ENCODE measurements at places on chromosomes 6 and 20.

DNA sequence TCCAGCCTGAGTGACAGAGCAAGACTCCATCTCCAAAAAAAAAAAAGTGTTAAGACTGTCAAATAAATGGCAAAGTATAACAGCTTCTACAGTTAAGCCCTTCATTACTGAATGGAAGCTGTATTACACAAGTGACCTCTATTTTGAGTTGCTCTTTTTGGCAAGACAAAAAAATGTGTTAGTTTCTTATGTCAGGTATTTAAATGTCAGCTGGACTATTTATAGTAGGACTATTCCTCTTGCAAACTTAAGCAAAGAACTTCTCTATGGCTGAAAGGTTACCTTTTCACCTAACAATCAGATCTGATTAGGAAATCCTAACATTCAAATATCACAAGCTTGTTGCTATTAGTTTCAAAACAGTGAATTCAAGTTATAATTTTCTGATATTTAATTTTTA lies 12.4 kb downstream of the UBE2V1 start:
- DNase-seq = no peak

- no peak for DNase-seq
These were observed 182.2 kb downstream of the FARS2 start for GRCh38 chr6:5443491-5443890.

DNA sequence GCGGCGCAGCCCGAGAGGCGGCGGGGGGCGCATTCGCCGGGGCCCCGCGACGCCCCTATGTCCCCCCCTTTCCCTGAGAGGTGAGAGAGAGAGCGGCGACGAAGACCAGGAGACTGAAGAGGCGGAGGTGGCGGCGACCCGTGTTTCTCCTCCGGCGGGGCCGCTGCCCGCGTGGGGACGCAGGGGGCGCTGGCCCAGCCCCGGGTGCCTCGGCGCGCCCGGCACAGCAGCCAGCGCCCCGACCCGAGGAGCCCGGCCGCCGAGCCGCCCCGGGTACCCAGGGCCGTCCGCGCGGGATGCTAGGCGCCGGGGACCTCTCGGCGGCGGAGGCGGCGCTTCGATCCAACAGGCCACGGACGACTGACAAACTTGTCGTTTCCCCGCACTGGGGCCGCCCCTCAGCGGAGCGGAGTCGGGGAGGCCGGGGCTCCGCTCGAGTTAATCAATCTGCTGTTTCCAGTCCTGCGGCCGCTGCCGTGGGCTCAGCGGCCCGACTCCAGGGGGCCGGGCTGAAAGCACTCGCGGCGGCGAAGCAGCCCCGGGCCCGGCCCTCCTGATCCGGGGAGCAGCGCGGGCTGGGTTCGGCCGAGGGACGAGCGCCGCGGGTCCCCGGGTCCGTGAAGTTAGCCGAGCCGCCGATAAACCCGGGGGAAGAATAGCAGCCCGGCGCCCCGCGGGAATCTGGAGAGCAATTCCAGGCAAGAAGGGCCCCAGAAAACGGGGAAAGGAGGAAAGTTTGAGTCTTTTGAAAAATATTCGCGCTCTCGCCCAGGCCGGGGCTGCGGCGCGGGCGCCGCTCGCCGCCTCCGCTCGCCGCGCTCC lies 631 bp downstream of the MDGA1 start:
- DNase-seq = peak; percentile 63

- DNase-seq = peak; percentile 38
These were observed 6.2 kb downstream of the TGM2 start for GRCh38 chr20:38158701-38159351.

DNA sequence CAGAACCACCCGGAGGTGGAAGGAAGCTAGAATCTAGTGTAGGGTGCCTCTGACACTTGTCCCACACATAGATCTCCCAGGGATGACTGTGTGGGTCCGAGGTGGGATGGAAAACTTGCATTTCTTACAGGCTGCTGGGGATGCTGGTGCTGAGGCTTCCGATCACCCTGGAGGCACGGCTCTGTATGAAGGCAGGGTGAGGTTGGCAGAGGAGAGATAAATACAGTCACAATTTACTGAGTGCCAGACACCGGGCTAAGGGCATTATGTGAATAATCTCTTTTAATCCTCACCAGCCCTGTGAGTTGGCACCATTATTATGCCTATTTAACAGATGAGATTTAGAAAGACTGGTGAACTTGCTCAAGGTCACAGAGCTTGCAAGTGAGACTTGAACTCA lies 250.2 kb upstream of the RREB1 start:
- DNase-seq = no peak

DNA sequence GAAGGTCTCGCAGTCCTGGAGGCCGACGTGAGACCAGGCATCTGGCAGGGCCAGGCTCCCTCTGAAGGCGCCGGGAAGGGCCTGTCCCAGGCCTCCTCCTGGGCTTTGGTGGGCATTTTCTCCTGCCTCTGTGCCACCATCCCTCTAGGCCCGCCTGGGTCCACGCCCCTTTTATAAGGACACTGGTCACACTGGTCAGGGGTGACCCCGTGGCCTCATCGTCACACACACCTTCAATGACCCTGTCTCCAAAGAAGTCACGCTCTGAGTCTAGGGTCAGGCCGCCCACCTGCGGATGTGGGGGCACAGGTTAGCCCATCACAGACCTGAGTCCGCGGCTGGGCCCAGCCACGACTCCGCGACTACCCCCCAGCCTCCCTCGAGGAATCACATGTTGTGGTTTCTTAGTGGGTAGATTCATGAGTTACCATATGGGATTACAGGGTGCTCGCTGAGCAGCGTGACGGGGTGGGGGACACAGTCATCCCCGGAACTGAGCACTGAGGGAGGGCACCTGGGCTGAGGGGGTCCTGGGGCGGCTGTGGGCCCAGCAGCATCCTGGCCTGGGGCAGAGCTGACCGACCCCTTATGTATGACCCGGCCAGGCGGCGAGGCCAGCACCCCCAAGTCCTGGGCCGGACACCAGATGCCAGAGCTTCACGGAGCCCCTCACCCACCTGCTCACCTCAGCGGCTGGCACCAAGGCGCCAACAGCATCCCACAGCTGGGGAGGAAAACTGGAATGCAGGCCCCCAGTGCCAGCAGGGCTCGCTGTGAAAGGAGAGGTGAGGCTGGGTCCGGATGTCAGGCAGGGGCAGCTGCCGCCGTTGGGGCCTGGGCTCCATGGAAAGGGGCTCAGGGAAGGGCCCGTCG lies 115.9 kb downstream of the DLL1 start:
- DNase-seq = no peak

- no peak for DNase-seq
These were observed 101.2 kb upstream of the STXBP5 start for GRCh38 chr6:147103007-147103406.

DNA sequence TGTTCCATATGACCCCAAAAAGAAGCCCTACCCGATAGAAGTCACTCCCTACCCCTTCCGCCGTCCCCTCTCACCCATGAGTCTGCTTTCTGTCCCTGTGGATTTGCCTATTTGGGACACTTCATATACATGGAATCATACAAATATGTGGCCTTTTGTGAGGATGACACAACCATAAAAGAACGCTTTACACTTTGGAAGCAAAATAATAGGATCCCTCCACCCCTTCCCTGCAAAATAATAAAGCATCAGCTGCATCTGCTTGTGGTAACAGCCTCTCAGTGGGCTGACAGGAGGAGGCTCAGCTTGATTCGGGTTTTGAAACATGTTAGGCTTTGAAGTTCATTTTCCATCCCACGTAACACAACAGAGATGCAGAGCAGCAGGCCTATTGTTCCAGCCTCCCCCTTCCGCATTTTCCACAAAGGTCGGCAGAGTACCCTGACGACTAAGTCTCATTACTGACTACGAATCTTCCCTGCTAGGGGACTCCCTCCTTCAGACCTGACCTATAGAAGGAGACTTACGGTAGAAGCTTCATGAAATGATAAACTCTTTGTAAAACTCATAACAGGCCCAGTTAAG lies 99.1 kb downstream of the ALDH8A1 start:
- DNase-seq = no peak

- no peak for DNase-seq
These were observed 34.8 kb upstream of the RUNX2 start for GRCh38 chr6:45293306-45293705.

GRCh38 chr6:156589281-156589680 lies 187.9 kb upstream of the ARID1B start:
- no peak for DNase-seq

DNA sequence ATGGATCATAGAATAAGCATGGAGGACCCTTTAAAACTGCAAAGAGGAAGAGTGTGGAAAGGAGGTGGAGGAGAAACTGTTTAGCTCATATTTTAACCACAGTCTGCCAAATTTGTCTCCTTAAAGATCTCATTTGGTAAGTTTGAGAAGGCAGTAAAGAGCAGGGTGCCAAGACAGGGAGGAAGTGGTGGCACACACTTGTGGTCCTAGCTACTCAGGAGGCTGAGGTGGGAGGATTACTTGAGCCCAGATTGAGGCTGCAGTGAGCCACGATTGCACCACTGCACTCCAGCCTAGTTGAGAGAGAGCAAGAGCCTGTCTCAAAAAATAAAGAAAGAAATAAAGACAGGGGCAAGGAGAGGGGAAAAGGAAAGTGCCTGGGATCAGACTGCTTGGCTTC lies 16.8 kb upstream of the DCBLD1 start:
- DNase-seq = no peak

- no peak for DNase-seq
These were observed 838.0 kb downstream of the DHX35 start for GRCh38 chr20:39800111-39800510.

- DNase-seq = peak; percentile 18
These were observed 187.4 kb upstream of the PROKR2 start for GRCh38 chr20:5504061-5504739.

DNA sequence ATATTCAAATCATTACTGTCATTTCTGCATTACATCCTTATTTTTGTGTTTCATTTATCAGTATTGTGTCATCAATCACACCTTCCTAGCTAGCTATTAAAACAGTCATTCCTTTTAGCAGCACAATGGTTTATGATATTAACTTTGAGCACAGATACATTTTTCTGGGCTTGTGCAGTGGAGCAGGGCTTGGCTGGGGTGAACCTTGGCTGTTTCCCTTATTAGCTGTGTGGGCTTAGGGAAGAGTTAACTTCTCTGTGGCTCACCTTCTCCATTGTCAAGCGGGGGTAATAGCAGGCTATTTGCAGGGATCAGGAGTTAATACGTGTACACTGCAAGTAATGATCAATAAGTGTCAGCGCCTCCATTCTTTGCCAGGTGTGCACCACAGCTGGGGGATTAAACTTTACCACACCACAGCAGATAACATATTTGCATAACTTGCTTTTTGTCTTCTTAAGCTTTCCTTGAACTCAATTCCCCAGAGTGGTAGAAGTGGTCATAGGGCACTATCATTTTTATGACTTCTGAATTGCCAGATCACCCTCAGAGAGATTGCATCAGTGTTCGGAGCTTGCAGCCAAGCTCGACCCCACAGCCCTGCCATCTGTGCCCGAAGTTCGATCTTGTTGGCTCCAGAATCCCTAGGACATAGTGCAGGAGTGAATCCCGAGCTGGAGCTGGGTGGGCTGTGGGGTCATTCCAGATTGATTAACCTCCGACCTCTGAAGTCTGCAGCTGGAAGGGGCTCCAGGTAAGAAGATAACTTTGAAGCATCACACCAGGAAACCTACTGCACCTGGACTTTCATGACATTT lies 1.5 kb upstream of the PYGB start:
- no peak for DNase-seq

DNA sequence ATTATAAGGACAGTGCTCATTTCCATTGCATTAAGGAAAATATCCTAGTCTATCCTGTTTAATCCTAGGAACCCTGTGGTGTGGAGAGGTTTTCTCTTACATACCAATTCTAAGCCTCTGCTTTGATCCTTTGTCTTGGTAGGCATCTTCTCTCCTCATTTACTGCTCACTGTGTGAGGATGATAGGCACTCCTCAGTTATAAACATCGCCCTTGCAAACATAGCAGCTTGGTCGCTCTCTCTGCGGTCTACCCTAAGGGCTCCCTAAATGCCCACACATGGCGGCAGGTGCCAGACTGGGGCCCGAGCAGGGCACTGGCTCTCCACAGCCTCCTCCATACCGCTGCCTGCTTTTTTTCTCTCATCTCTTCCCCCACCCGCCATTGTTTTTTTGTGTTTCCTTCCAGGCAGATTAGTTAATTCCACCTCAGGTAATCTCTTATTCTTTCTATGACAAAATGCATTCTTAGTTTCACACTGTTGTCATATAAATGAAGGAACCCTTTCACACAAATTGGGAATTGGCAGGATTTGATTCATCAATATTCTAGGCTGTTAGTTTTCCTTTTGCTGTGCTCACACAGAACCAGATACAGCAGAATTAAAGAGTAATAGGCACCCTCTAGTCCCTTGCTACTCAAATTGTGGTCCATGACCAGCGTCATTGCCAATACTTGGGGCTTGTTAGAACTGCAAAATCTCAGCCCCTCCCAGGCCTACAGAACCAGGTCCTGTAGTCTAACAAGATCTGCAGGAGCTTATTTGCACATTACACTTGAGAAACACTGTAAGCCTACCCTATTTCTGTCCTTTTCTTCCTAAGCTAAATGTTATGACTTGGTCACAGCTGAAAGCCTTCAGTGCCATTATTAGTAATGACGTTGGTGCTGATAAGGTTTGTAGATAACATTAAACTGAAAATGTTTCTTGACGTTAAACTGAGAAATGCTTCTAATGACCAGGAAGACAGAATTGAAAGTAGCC lies 36.3 kb downstream of the CARMIL1 start:
- DNase-seq = no peak

DNA sequence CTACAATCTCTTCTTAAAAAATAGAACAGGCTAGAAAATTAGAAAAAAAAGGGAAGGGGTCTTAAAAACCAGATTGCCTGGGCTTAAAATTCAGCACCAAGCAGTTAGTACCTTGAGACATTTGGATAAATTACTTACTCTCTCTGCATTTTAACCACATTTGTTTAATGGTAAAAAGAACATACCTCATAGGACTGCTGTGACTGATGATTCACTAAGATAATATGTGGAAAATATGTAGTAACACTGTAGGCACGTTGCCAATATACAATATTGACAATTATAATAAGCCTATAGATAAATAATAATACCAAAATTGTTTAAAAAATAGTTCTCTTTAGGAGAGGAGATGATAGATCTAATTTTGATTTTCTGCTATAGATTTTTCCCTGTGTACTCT lies 750.4 kb downstream of the TENT5A start:
- DNase-seq = no peak

DNA sequence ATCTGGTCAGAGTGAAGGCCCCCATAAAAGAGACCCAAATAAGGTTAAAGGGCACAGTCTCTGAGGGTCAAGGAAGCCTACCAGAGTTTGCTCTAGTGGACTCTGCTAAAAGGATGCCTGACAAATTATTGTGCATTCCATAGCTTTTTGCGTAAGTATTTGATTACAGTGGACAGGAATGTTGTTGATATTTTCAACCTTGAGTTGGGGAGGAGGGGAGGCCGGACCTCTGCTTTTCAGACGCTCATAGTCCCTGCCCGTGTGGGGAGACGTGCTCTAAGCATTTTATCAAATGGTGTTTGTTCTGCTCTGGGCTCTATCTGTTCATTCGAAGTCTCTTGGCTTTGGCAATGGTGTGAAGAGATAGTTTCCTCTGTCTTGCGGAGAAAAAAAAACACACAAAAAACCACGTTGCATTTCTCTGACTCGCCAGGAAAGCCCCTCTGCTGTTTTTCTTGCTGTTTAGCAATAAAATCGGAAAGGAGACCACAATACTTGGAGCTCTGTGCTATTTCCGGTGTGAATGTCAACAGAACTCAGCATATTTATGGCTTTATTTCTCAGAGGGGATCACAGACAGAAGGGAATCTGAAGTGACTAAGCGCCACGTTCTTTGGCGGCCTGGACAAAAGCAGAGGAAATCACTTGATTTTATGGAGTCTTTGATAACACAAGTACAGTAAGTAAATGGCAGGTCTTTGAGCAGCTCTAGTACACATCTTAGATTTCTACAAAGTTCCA lies 159.8 kb downstream of the ZFP64 start:
- no peak for DNase-seq

GRCh38 chr6:6969761-6970223 lies 138.0 kb upstream of the RREB1 start:
- peak; percentile 52 for DNase-seq
